ENCODE measurements at places on chromosomes 5 and 9. TPM values are rescaled to one million over a fixed set of nuclear protein-coding genes. Genes with fewer than 3 reads are reported as not detected.

CCL27 gene
- 0.39 TPM for total RNA-seq

C6 gene
- not detected for total RNA-seq

TEX48 gene
- 0.86 TPM for total RNA-seq

ZCCHC10 gene
- 35.0 TPM for total RNA-seq

NEURL1B gene
- 0.04 TPM for total RNA-seq

GARIN3 gene
- 0.29 TPM for total RNA-seq

CHSY3 gene
- total RNA-seq, result not detected

SPATA31E1 gene
- total RNA-seq, result not detected

SH3RF2 gene
- not detected for total RNA-seq

CXXC5 gene
- 2.1 TPM for total RNA-seq

INSYN2B gene
- total RNA-seq, result not detected

PCDHGB7 gene
- 0.11 TPM for total RNA-seq

GABRA1 gene
- not detected for total RNA-seq

ZNF483 gene
- total RNA-seq, result 2.8 TPM

TAF11L14 gene
- not detected for total RNA-seq

FAT2 gene
- total RNA-seq, result not detected

MIGA2 gene
- 35.5 TPM for total RNA-seq

ADAMTS19 gene
- not detected for total RNA-seq

LHFPL2 gene
- total RNA-seq, result 0.84 TPM

PLAC8L1 gene
- 0.53 TPM for total RNA-seq

PRR7 gene
- 14.7 TPM for total RNA-seq

DAP gene
- total RNA-seq, result 60.0 TPM

CDX1 gene
- total RNA-seq, result not detected

SLC6A18 gene
- not detected for total RNA-seq

NR5A1 gene
- not detected for total RNA-seq

PCDHGB3 gene
- total RNA-seq, result 0.28 TPM

ACER2 gene
- 2.7 TPM for total RNA-seq

Measured in CD8-positive, alpha-beta memory T cell (primary cell).